Cardiac muscle cell (in vitro differentiated cells and primary cell): ENCODE measurements at places on chromosomes 7 and 10. TPM values are rescaled to one million over a fixed set of nuclear protein-coding genes. Genes with fewer than 3 reads are reported as not detected.

GRCh38 chr7:138630059-138630610 lies 71.0 kb downstream of the SVOPL start:
- no peak for DNase-seq

- no peak for DNase-seq
Observed at GRCh38 chr10:128063736-128064107, 62.5 kb downstream of the MKI67 start.

DNA sequence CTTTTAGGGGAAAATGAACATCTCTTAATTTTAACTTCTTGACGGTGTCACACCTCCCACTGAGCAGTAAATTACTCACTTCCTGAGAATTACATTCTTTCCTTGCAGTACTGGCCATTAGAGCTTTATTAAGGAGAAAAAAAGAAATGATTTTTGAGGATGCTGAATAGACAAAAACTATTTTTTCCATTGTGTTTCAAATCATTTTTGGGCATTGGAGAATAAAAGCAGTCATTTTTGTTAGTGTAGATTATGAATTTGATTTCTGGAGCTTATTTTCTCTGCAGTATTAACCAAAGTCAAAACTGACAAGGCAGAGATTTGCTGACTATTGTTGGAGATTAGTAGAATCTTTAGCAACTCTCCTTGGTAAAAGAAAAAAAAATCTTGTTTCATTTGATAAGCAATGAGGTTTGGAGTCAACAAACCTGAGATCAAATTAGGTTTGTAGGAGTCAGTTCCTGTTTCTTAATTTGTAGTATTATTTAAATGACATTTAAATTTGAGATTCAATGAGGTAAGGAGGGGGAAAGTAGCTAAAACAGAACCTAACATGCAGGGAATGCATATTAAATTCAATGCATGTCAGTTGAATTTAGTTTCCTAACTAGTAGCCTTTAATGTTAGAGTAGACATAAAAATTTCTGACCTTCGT lies 70.6 kb downstream of the AP3M1 start:
- peak; percentile 52 for DNase-seq

Gene ATRNL1
- total RNA-seq, result 14.1 and 28.8 TPM in 2 replicates

Gene GRID1
- 1.5 and 2.3 TPM in 2 replicates for total RNA-seq
